ENCODE measurements at places on chromosomes 5 and 9. TPM values are rescaled to one million over a fixed set of nuclear protein-coding genes. Genes with fewer than 3 reads are reported as not detected.

- no peak overlapping the region for H3K4me3 ChIP-seq
- H3K27me3 ChIP-seq = peaks cover 18% of the 10 kb centered on the region
- no peak for DNase-seq
- H3K36me3 ChIP-seq = no peaks in the 10 kb centered on the region
- H3K27ac ChIP-seq = no peak overlapping the region
Observed at GRCh38 chr5:142506756-142507155, 179.1 kb downstream of the FGF1 start.

GRCh38 chr5:161167016-161167767 lies 315.2 kb upstream of the ATP10B start:
- H3K27me3 ChIP-seq = no peaks in the 10 kb centered on the region
- H3K4me1 ChIP-seq = no peaks in the 10 kb centered on the region

GRCh38 chr9:123162791-123163345 lies 105.5 kb downstream of the STRBP start:
- no peaks in the 10 kb centered on the region for H3K4me1 ChIP-seq
- H3K4me3 ChIP-seq = no peak overlapping the region
- no peak overlapping the region for H3K27ac ChIP-seq
- DNase-seq = no peak
- H3K36me3 ChIP-seq = peaks cover 3% of the 10 kb centered on the region
- no peaks in the 10 kb centered on the region for H3K27me3 ChIP-seq

DNA sequence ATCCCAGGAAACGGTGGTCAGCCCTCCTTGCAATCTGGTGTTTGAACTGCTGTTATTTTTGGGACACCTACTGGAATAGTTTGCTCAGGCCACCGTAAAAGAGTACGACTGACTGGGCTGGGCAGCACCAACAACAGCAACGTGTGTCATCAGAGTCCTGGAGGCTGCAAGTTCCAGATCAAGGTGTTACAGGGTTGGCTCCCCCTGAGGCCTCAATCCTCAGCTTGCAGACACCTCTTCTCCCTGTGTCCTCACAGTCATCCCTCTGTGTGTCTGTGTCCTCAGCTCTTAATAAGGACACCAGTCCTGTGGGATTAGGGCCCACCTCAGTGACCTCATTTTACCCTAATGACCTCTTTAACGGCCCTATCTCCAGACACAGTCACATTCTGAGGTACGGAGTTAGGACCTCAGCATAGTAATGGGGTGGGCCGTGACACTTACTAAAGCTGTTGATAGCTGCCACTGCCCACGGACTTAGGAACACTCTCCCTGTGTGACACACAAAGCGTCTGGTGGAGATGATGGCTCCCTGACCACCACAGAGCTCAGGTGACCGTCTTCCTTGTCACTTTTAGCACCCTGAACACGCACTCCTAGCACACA lies 16.8 kb downstream of the GLT6D1 start:
- H3K27me3 ChIP-seq = no peaks in the 10 kb centered on the region
- no peaks in the 10 kb centered on the region for H3K36me3 ChIP-seq
- DNase-seq = no peak
- H3K4me3 ChIP-seq = no peak overlapping the region

DNA sequence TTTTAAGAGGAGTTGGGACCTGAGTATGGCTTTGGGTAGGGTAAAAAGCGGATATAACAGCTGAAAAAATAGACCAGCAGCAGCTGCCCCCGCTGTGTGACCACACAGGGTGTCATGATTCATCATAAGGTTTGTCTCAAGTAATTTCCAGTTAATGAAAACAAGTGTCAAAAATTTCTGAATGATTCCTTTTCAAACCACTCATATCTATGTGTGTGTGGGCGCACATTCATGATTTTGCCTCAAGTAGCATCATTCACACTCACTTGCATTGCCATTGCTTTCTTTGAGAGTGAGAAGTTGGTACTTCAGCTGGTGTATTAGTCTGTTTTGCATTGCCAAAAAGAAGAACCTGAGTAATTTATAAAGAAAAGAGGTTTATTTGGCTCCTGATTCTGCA lies 12.1 kb upstream of the TNFAIP8 start:
- no peaks in the 10 kb centered on the region for H3K36me3 ChIP-seq
- DNase-seq = no peak
- no peak overlapping the region for H3K4me3 ChIP-seq
- H3K27me3 ChIP-seq = no peaks in the 10 kb centered on the region
- H3K27ac ChIP-seq = peak overlapping the region; percentile 86

DNA sequence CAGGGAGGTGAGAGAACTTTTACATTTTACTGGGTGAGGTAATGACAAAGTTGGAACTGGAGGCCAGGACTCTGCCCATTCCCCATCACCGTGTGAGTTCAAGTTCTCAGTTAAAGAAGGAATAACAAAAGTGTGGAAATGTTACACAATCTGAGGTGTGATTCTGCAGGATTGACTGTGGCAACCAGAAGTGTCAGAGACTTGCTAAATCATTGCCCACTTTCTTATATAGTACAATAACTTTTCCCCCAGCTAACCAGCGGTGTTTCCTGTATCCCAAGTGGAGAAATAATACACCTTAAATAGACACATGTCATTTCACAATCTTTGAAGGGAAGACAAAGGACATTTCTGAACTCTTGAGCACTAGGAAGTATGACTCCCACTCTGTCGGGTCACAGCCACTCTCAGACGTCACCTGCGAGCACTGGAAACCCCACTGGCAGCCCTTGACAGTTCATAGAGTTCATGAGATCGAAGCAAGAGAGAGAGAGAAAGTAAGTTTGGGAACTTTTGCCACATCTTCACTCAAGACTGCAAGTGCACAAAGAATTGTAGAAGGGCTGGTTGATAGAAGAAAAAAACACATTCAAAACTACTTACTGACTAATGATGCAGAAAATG lies 28.4 kb downstream of the PAX5 start:
- H3K4me3 ChIP-seq = peak overlapping the region; percentile 65
- peak overlapping the region; percentile 75 for H3K27ac ChIP-seq
- H3K4me1 ChIP-seq = no peaks in the 10 kb centered on the region
- peaks cover 9% of the 10 kb centered on the region for H3K27me3 ChIP-seq
- no peaks in the 10 kb centered on the region for H3K36me3 ChIP-seq

- H3K4me1 ChIP-seq = no peaks in the 10 kb centered on the region
- no peak for DNase-seq
- no peak overlapping the region for H3K27ac ChIP-seq
Observed at GRCh38 chr9:72812559-72813111, 140.2 kb downstream of the ALDH1A1 start.

DNA sequence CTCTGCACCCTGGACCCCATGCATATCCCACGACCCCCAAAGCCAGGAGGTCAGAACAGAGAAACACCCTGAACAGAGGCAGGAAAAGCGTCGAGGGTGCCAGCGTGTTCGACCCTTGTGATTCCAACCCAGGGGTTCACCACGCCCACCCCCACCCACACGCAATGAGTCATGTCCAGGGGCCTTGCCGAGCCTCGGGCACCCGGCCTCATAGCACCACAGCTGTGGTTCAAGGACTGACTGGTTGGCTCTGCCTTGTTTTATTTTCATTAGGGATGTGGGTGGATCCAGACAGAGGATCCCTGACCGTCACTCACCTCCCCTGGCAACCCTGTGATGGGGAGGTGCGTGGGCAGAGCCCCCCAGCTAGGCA lies 9.5 kb upstream of the QSOX2 start:
- no peaks in the 10 kb centered on the region for H3K36me3 ChIP-seq
- no peak overlapping the region for H3K27ac ChIP-seq
- H3K4me1 ChIP-seq = peaks cover 20% of the 10 kb centered on the region
- H3K27me3 ChIP-seq = no peaks in the 10 kb centered on the region
- DNase-seq = no peak

GRCh38 chr9:96462541-96462940 lies 12.6 kb downstream of the HABP4 start:
- no peak for DNase-seq
- H3K36me3 ChIP-seq = peaks cover 7% of the 10 kb centered on the region
- no peak overlapping the region for H3K27ac ChIP-seq
- no peaks in the 10 kb centered on the region for H3K27me3 ChIP-seq

DNA sequence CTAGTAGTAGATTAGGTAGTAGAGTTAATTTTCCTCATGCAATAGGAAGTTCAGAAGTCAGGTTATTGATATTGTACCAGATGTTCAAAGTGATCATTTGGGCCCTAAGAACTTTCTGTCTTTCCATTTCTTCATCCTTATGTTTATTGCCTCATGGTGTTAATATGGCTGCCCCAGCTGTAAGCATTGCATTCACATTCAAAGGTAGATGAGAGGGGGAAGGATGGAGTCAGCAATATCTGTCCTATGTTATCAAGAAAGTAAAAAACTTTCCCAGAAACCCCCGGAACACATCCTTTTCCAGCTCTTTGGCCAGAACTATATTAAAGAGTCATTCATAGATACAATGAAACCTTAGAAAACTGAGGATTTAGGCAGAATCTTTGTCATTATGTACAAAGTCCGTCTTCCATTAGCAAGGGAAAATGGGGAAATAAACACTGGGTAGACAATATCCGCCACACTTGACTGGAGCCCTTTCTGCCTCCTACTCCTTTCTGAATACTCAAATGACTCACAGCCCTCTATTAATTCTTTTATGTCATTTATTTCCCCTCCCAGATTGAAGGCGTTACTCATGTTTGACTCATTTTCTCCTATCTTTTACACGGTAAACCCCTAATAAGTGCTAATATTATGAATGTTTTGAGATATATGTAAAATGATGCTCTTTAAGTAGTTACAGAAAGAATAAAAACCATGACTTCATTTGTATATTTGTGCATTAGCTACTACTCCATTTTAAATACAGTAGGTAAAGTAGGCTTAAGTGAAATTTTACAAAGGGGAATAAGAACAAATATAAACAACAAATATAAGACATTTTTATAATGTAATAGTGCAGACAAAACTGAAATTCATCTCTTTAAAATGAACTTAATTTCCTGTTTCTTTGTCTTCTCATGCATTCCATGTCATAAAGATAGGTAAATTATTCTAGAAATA lies 127.6 kb downstream of the SLF1 start:
- DNase-seq = no peak
- peaks cover 7% of the 10 kb centered on the region for H3K4me1 ChIP-seq
- no peaks in the 10 kb centered on the region for H3K36me3 ChIP-seq
- no peak overlapping the region for H3K4me3 ChIP-seq
- H3K27me3 ChIP-seq = no peaks in the 10 kb centered on the region
- H3K27ac ChIP-seq = no peak overlapping the region

- peaks cover 21% of the 10 kb centered on the region for H3K4me1 ChIP-seq
- H3K27me3 ChIP-seq = no peaks in the 10 kb centered on the region
- H3K36me3 ChIP-seq = no peaks in the 10 kb centered on the region
- DNase-seq = no peak
- H3K4me3 ChIP-seq = no peak overlapping the region
Observed at GRCh38 chr5:89396278-89396954, 513.4 kb upstream of the MEF2C start.

GRCh38 chr9:109448223-109448622 lies 49.9 kb downstream of the PTPN3 start:
- H3K36me3 ChIP-seq = no peaks in the 10 kb centered on the region
- peaks cover 70% of the 10 kb centered on the region for H3K27me3 ChIP-seq
- DNase-seq = no peak
- no peak overlapping the region for H3K27ac ChIP-seq
- H3K4me3 ChIP-seq = no peak overlapping the region

DNA sequence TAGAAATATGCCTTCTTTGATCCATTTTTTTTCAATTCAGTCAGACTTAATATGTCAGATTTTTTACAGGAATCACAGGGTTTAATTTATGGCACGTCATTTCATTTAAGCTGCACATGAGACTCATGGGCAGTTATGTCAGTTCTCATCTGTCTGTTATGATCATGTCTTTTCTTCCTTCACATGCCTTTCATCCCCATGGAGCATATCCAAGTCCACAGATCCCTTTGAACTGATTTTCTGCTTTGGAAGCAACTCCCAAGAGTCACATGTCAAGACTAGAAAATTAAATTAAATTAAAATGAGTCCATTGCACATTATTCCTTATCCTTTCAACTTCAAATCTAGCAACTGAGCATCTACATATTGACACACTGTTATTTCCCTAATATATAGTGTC lies 1274.0 kb upstream of the C9orf72 start:
- H3K4me3 ChIP-seq = no peak overlapping the region
- H3K36me3 ChIP-seq = no peaks in the 10 kb centered on the region
- no peak overlapping the region for H3K27ac ChIP-seq
- no peaks in the 10 kb centered on the region for H3K4me1 ChIP-seq

GRCh38 chr9:120030847-120031246 lies 549.1 kb downstream of the CDK5RAP2 start:
- no peaks in the 10 kb centered on the region for H3K27me3 ChIP-seq
- H3K4me1 ChIP-seq = no peaks in the 10 kb centered on the region
- no peak overlapping the region for H3K4me3 ChIP-seq
- no peaks in the 10 kb centered on the region for H3K36me3 ChIP-seq

DNA sequence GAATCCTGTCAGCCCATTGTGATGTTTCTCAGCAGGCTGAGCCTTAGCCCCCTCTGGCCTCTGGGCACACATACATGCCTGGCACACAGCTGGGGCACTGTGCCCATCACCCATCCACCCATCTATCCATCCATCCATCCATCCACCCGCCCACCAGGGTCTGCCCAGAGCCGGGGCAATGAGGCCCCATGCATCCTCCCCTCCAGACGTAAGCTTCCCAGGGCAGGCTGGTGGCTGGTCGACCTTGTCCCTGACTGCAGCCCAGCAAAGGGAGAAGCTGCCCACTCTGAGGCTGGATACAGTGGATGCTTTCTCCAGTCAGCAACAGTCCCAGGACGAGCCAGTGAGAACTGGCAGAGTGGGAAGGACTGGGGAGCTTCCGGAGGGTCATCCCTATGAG lies 21.1 kb upstream of the SLC25A51 start:
- H3K27me3 ChIP-seq = no peaks in the 10 kb centered on the region
- peaks cover 44% of the 10 kb centered on the region for H3K4me1 ChIP-seq
- H3K27ac ChIP-seq = no peak overlapping the region
- no peaks in the 10 kb centered on the region for H3K36me3 ChIP-seq

DNA sequence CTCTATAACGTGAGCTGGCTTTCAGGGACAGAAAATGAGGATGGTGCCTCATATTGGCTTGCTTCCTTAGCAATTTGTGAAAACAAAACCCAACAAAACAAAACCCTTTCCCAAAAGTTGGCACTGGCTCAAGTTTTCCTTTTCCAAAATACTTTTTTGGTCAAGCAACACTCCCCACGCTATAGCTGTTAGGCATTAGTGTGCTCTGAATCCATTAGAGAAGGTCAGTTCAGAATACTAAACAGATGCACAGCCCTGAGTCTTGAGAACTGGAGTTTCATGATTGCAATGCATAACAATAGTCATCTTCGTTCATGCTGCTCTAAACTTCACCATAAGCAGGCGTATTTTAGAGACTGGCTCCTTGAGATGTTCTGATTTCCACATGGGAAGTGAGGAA lies 172.0 kb upstream of the KLF9 start:
- no peaks in the 10 kb centered on the region for H3K36me3 ChIP-seq
- no peak overlapping the region for H3K4me3 ChIP-seq
- DNase-seq = no peak
- H3K27me3 ChIP-seq = no peaks in the 10 kb centered on the region
- peaks cover under 1% of the 10 kb centered on the region for H3K4me1 ChIP-seq

GRCh38 chr5:93226202-93226735 lies 354.8 kb downstream of the NR2F1-AS1 start:
- no peak for DNase-seq
- H3K4me3 ChIP-seq = no peak overlapping the region
- H3K4me1 ChIP-seq = no peaks in the 10 kb centered on the region
- H3K27ac ChIP-seq = no peak overlapping the region
- H3K36me3 ChIP-seq = no peaks in the 10 kb centered on the region
- H3K27me3 ChIP-seq = no peaks in the 10 kb centered on the region

MEGF10 gene
- total RNA-seq = 1.0 TPM

SHC3 gene
- 0.70 TPM for total RNA-seq

RORB gene
- total RNA-seq = 0.09 TPM

PCDHB7 gene
- 1.5 TPM for total RNA-seq

PRRX2 gene
- total RNA-seq = not detected

ADRB2 gene
- 23.1 TPM for total RNA-seq

RASA1 gene
- 24.1 TPM for total RNA-seq

PCDHGA1 gene
- 0.25 TPM for total RNA-seq

CXCL14 gene
- 37.1 TPM for total RNA-seq

PAX5 gene
- total RNA-seq = 48.9 TPM

C5orf15 gene
- 28.6 TPM for total RNA-seq

All from spleen (tissue), 13 donors.